Suprapubic skin (tissue), 4 donors: ENCODE measurements at places on chromosomes 6 and 20.

GRCh38 chr6:133774356-133774755, 114.6 kb upstream of the TCF21 start:
- H3K4me1 ChIP-seq, result no peaks in the 10 kb centered on the region
- no peaks in the 10 kb centered on the region for H3K27me3 ChIP-seq

- no peak for DNase-seq
- H3K36me3 ChIP-seq, result peaks cover 57% of the 10 kb centered on the region
- no peak overlapping the region for H3K4me3 ChIP-seq
- H3K27ac ChIP-seq, result no peak overlapping the region
- H3K27me3 ChIP-seq, result no peaks in the 10 kb centered on the region
- peaks cover 47% of the 10 kb centered on the region for H3K4me1 ChIP-seq
Observed at GRCh38 chr20:63944078-63944941, 11.9 kb downstream of the UCKL1 start.

DNA sequence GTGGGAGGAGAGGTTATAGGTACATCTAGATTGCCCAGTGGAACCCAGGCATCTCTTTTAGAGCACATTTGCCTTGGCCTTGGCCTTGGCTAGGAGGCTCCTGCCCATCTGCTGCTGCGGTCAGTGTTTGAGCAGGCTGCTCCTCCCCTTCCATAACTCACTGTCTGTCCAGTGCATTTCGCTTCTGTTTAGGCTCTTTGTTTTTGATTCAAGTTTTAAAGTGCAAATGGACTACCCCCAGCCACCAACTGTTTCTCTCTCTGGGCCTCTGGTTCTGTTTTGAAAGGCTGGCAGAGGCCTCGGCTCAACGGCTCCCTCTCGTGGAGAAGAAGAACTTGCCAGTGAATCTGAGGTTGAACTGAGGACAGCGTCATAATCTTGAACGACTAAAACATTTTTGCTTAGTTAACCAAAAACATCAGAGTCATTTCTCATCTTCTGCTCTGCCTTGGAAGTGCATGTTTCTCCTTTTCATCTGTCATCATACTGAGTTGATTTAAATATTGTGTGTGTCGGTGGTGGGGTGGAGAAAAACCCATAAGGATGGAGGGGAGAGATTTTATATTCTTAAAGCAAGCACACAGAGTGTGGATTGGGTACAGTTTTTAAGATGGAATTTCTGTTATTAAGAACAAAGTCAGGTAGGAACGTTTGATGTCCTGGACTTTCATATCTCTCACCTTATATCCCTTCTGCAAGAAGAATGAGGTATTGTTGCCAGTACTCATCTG, 171.4 kb downstream of the DTNBP1 start:
- H3K36me3 ChIP-seq, result peaks cover 25% of the 10 kb centered on the region
- DNase-seq, result peak; percentile 85
- no peaks in the 10 kb centered on the region for H3K27me3 ChIP-seq
- H3K4me1 ChIP-seq, result peaks cover 36% of the 10 kb centered on the region
- no peak overlapping the region for H3K4me3 ChIP-seq

DNA sequence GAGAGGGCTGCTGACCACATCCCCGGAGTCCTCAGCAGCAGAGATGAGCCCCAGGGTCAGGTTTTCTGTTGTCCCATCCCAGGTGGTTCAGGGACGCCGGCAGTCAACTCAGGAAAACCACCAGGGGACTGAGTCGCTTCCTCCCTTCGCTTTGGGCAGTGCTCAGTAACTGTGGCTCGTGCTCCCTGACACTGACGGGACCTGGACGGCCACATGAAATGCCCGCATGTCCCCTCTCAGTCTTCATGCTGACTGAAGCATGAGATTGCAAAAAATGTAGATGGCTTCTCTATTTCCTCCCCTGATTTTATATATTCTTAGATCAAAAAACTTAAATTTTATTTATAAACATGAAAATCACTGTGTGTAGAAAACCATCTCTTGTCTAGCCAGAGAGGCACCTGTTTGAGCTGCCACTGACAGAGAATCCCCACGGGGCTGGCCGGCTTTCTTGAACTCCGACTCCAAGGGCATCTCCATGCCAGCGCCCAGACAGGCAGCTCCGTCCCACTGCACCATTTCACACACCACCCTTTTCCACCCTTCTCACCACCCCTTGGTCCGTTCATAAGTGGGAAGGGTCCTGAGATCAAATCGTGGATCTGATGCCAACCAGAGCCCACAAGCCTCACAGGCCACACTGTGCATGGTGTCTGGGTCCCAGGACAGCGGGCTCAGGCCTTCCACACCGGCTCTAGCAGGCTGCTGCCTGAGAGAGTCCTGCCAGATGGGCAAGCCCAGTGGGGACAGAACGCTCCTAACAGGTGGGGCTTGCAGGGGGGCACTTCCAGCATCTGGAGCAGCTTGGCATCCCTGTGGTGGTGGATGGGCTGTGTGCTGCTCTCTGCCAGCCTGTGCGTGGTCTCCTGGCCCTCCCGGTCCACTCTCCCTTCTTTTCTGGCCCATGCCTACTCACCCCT, 98.2 kb downstream of the SMOC2 start:
- no peaks in the 10 kb centered on the region for H3K36me3 ChIP-seq
- H3K27ac ChIP-seq, result no peak overlapping the region
- H3K27me3 ChIP-seq, result peaks cover 7% of the 10 kb centered on the region
- no peak overlapping the region for H3K4me3 ChIP-seq
- H3K4me1 ChIP-seq, result peaks cover 17% of the 10 kb centered on the region
